HCT116 (cell line): ENCODE measurements at places on chromosomes 4 and X. TPM values are rescaled to one million over a fixed set of nuclear protein-coding genes. Genes with fewer than 3 reads are reported as not detected.

PLK4 gene
- 34.8 TPM for total RNA-seq

CPLX1 gene
- 14.5 TPM for total RNA-seq

VCX gene
- not detected for total RNA-seq

GLRA3 gene
- total RNA-seq: not detected

AREG gene
- 739 TPM for total RNA-seq
